Activated T-helper 1 cell treated with anti-CD3 and anti-CD28 coated beads, Interleukin-12 subunit alpha, Interleukin-12 subunit beta, Interleukin-2, Interleukin-4 antibody, amounts not matched to agents 30 ng/mL and 10 ng/mL and 1 ng/mL, durations not matched to agents 14 hours and 24 hours and 36 hours (primary cell): ENCODE measurements at places on chromosomes 16 and 17. TPM values are rescaled to one million over a fixed set of nuclear protein-coding genes. Genes with fewer than 3 reads are reported as not detected.

The KRTAP17-1 gene
- total RNA-seq = not detected in 2 replicates

GRCh38 chr16:4536391-4537106, 2.0 kb downstream of the CDIP1 start:
- DNase-seq = no peak

GRCh38 chr16:85917959-85918358, 19.0 kb downstream of the IRF8 start:
- DNase-seq = no peak

- DNase-seq = no peak
Measured at GRCh38 chr17:49928126-49928800, 40.7 kb upstream of the DLX4 start.

The AMZ2 gene
- 67.3 and 75.7 TPM in 2 replicates for total RNA-seq

DNA sequence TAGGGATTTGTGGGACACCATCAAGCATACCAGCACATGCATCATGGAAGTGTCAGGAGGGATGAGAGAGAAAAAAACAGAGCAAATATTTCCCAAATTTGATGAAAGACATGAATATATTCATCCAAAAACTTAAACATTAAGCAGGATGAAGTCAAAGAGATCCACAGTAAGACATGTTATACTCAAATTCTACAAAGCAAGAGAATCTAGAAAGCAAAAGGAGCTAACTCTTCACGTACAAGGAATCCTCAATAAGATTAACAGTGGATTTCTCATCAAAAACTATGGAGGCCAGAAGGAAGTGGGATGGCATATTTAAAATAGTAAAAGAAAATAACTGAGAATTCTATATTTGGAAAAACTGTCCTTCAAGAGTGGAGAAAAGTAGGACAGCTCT, 374.8 kb downstream of the ZFHX3 start:
- DNase-seq = no peak

The PTGES3L gene
- 1.0 and 1.6 TPM in 2 replicates for total RNA-seq

- DNase-seq = no peak
Measured at GRCh38 chr17:57522042-57523005, 222.8 kb downstream of the CCDC182 start.

The TMEM114 gene
- not detected in 2 replicates for total RNA-seq

The PRSS33 gene
- total RNA-seq = 0.10 TPM in 1 of 2 replicates, not detected in the other

GRCh38 chr16:56457927-56458470, 6.6 kb downstream of the OGFOD1 start:
- no peak for DNase-seq

GRCh38 chr16:81734632-81735434, 44.3 kb upstream of the PLCG2 start:
- no peak for DNase-seq

The CCDC154 gene
- 0.44 and 2.0 TPM in 2 replicates for total RNA-seq

GRCh38 chr17:4583782-4584100, 588 bp upstream of the SMTNL2 start:
- DNase-seq = no peak

DNA sequence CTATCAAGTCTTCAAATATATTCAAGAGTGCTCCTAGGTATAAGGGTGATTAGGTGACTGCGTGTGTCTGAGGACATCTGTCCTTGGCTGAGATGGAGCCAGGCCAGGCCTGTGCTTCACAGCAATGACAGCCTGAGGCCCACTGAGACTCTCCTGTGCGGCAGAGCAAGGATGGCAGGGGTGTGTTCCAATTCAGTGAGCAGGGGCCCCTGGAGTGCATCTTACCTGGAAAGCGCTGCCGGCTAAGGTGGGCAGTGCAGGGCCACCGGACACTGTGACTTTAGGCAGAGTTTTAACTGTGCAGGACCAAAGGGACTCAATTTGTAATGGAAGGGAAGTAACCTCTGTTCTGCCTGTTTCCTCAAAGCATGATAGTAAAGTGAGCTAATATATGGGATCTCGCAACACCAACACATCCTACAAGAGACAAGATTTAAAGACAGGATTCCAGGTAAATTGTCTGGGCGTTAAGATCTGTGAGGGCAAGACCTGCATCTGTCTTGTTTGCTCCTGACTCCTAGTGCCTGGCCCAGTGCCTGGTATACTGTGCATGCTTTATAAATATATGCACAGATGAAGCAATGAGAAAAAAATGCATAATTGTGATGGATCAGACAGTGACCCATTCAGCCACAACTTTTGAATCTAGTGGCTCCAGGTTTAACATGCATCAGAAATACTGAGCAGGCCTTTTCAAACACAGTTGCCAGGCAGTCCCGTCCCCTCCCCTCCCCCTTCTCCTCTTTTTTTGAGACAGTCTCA, 86.7 kb downstream of the MRC2 start:
- DNase-seq = no peak

DNA sequence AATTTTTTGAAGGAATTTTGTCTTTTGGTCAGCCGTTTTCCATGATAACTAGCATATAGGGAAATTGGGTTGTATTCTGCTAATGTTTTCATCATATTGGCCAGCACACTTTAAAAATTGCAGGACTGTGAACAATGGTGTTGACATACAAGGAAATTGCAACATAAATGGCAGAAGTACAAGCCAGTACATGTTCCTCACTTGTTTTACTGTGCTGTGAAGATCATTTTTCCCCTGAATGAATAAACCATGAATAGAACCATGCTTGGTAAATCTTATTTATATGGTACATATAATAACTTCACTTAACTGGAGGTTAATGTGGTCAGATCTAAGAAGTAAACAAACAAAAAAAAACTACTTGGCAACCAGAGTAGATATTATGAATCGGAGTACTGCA, 22.8 kb downstream of the OMG start:
- DNase-seq = no peak

GRCh38 chr17:65729207-65729606, 167.8 kb upstream of the AXIN2 start:
- no peak for DNase-seq

The RMI2 gene
- total RNA-seq = 49.8 and 55.7 TPM in 2 replicates

The CPHXL2 gene
- total RNA-seq = not detected in 2 replicates

GRCh38 chr16:59058250-59058649, 324.1 kb upstream of the GOT2 start:
- no peak for DNase-seq

GRCh38 chr17:65156185-65156834, 19.1 kb downstream of the RGS9 start:
- DNase-seq = no peak

DNA sequence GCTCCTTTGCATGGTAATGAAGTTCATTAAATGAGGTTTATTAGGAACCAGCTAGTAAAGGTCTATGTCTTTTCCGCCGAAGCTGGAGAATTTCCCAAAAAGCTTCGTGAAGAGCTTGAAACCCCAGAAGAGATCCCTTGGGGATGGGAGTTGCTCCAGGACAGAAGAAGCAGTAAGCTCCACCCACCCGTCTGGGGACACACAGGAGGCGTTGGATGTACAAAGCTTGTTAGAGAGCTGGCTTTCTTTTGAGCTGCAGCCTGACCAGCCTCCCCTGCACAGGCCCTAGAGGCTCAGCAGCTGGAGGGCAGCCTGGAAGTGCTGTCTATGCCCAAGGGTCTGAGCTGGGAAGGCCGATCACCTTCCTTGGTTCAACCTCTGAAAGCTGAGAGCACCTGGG, 147.4 kb upstream of the SDK2 start:
- DNase-seq = no peak

The ITGA3 gene
- total RNA-seq = 18.0 and 20.6 TPM in 2 replicates

The ZPBP2 gene
- 0.37 TPM in 1 of 2 replicates, not detected in the other for total RNA-seq

The TEDC2 gene
- total RNA-seq = 41.0 and 43.9 TPM in 2 replicates

The CDRT15 gene
- total RNA-seq = not detected in 2 replicates

DNA sequence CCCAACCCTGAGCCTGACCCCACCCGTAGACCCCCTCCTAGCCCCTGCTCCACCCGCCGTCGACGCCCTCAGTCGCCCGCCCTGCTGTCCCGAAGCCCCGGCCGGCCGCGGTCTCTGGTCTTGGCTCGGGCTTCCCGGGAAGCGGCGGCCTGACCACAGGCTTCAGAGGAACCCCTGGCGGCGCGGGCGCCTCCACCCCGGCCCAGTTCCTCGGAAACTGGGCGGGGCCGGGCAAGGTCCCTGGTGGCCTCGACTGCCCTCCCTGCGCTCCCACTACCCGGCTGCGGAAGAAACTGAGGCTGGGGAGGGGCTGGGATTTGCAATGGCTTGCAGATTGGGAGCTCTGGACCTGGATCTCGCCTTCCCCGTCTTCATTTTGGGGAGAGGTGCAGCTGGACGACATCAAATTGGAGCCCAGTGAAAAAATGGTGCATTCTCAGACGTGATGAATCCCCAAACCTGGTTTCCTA, 692 bp upstream of the SOCS1 start:
- no peak for DNase-seq

The DPEP2 gene
- 2.4 and 2.6 TPM in 2 replicates for total RNA-seq

DNA sequence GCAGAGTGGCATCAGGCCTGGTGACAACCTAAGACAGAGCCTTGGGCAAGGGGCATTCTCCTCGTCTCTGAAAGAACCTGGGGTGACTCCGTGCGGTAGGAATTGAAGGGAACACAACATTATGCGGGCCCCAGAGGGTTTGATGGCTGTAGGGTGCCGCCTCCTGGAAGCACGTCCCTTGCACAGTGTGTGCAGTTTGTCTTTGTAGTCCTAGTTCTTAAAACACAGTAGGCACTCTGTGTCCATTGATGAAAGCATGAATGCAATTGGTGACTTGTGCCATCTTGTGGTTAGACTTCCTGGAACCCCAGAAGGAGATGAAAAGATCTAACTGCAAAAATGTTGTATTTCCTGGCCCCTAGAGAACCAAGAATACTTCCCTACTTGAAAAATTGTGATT, 279.8 kb downstream of the UTP18 start:
- no peak for DNase-seq

- DNase-seq = no peak
Measured at GRCh38 chr17:30086896-30087295, 29.7 kb upstream of the NSRP1 start.

DNA sequence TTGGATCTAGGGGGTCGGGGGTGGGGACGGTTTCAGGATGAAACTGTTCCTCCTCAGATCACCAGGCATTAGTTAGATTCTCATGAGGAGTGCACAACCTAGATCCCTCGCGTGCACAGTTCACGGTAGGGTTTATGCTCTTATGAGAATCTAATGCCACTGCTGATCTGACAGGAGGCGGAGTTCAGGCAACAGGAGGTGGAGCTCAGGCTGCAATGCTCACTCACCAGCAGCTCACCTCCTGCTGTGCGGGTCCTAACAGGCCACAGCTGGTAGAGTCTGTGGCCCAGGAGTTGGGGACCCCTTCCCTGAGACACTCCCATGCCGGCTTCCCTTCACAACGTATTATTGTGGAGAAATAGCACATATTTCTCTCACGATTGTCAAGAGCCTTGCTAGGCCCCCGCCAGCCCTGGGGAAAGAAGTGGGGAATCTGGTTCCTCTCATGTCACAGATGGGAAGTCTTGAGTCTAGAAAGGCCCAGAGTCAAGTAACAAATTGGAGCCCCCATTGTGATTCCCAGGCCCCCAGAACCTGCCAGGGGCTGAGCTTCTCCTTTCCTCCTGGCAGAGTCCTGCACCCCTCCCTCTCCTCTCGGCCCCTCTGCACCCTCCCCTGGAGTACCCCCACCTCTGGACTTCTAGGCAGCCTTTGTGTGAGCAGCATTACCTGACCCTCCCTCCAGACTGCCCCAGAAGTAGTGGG, 6.1 kb upstream of the KRT14 start:
- DNase-seq = no peak

DNA sequence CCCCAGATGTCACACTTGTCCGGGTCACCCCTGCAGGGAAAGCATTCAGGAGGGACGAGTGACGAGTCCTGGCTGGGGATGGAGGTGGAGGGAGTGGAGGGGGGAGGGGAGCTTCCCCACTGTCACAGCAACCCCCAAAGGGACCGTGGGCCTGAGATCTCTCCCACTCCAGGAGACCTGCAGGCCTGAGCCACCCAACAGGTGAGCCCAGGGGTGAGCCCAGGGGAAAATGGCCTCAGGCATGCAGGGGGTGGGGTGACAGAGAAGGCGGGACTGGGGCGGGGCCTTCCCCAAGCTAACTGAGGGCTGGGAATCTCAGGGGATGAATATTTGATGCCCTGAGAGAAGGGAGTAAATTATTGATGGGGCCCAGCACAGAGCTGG, 2.4 kb downstream of the USH1G start:
- no peak for DNase-seq

DNA sequence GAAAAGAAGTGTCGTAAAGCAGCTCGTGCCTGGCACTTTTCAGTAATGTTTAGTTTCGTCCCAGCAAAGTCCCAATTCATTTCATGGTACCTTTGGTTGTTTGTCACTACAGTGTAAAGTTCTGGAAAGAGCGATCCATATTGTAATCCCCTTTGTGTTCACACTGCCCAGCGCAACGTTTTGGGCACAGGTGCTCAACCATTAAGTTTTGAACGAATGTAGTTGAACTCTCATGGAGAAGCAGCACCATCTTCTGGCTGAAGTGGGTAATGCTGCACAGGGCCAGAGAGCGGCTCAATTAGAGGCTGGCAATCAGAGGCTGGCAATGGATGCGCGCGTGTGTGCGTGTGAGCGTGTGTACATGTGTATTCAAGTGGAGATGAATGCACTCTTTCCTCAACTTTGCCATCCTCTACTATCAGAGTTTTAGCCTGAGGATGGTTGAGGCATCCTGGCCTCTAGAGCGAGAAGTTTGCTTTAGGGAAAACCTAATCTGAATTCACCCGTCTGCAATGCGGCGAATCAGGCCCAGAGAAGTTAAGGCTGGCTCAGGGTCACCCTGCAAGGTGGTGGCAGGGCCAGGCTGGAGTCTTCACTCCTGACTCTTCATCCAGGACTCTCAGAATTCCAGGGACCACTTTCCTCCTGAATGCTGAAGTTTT, 29.9 kb downstream of the DYNLL2 start:
- peak; percentile 70 for DNase-seq

- peak; percentile 16 for DNase-seq
Measured at GRCh38 chr17:8226536-8227237, 16.3 kb upstream of the AURKB start.

GRCh38 chr17:58156839-58157803, 8.9 kb downstream of the OR4D1 start:
- peak; percentile 43 for DNase-seq

DNA sequence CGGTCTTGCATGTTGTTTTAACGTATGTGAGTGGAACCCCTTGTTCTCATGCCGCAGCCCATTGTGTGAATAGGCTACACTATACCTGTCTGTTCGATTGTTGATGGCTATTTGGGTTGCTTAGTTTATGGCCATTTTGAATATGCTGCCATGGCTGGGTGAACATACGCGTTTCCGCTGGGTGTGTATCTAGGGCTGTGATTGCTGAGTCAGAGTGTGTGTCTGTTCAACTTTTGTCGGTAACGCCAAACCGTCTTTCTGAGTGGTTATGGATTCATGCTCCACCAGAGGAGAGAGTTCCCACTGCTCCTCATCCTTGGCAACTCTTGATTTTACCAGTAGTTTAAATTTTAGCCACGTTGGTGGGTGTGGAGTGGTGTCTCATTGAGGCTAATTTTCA, 77.0 kb downstream of the METRNL start:
- DNase-seq = no peak

GRCh38 chr16:72848759-72849664, 198.9 kb downstream of the ZFHX3 start:
- no peak for DNase-seq

DNA sequence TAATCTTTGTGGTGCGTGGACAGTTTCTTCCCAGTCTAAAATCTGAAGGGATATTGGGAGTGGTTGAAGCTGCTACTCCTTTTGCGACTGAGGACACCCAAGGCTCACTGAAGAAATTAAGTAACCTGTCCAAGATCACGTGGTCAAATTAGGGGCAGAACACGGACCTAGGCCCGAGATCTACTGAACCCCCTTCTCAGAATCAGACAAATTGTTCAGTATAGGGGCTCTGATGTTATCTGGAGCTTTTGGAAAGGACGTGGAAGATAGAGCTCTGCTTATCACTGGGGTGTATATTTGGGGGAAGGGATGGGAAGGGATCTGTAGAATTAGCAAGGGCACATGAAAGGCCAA, 857 bp downstream of the TANGO6 start:
- DNase-seq = no peak

The KRT40 gene
- total RNA-seq = not detected in 2 replicates

The TMC6 gene
- total RNA-seq = 265 and 268 TPM in 2 replicates

- no peak for DNase-seq
Measured at GRCh38 chr16:24291932-24292331, 35.8 kb downstream of the CACNG3 start.
